ENCODE measurements at places on chromosomes 6 and 20. TPM values are rescaled to one million over a fixed set of nuclear protein-coding genes. Genes with fewer than 3 reads are reported as not detected.

GRCh38 chr6:111129013-111129412 lies 41.7 kb downstream of the SLC16A10 start:
- H3K4me1 ChIP-seq, result 0 out of 2 replicates have a peak, but pooled peaks cover 4% of the 10 kb centered on the region
- no peak overlapping the region for H3K4me3 ChIP-seq
- DNase-seq, result no peak
- no peaks in the 10 kb centered on the region for H3K27me3 ChIP-seq
- no peaks in the 10 kb centered on the region for H3K36me3 ChIP-seq
- no peak overlapping the region for H3K27ac ChIP-seq

DNA sequence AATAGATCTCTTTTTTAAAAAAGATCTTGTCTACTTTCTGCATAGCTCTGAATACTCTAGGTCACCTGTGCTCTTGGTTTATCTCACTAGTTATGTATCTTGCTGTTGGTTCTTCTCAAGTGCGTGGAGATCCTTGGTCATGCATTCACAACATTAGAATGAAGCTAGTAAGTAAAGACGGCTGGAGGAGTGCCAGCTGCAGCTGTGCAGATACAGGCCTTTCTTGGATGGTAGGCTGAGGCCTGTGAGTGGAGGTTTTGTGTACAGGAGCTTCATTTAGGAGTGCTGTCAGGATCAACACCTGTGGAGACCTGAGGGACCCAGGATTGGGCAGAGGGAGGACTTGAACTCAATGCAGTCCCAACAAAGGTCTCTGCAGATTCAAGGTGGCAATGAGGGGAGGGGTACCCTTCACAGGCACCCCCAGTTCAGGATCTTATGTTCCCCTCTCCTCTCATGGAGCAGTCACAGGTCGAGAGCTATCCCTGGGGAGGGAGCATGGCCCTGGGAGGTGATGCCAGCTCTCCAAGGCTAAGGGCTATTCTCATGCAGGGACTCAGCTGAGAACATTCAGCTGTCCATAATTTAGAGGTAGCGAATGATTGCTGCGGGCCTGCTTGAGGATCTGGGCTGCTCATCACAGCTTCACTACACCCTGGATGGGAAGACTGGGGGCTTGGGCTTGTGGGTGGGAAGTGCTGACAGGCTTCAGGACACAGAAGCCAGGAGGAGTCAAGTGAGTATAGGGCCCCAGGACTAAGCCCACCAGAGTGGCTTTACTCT lies 98.9 kb upstream of the ENPP5 start:
- no peaks in the 10 kb centered on the region for H3K4me1 ChIP-seq
- no peak overlapping the region for H3K4me3 ChIP-seq
- H3K27me3 ChIP-seq, result no peaks in the 10 kb centered on the region
- no peak overlapping the region for H3K27ac ChIP-seq

GRCh38 chr20:17023036-17023435 lies 203.8 kb upstream of the PCSK2 start:
- H3K4me1 ChIP-seq, result no peaks in the 10 kb centered on the region
- H3K4me3 ChIP-seq, result no peak overlapping the region
- H3K27me3 ChIP-seq, result peaks cover 14% of the 10 kb centered on the region
- no peak overlapping the region for H3K27ac ChIP-seq
- no peak for DNase-seq

- no peaks in the 10 kb centered on the region for H3K36me3 ChIP-seq
- H3K27me3 ChIP-seq, result no peaks in the 10 kb centered on the region
- no peak for DNase-seq
Measured at GRCh38 chr6:30685157-30686008, 1.1 kb downstream of the PPP1R18 start.

GRCh38 chr6:5278047-5278446 lies 16.7 kb downstream of the FARS2 start:
- H3K36me3 ChIP-seq, result no peaks in the 10 kb centered on the region
- no peaks in the 10 kb centered on the region for H3K4me1 ChIP-seq
- no peaks in the 10 kb centered on the region for H3K27me3 ChIP-seq
- H3K4me3 ChIP-seq, result no peak overlapping the region
- DNase-seq, result no peak

- DNase-seq, result no peak
- no peaks in the 10 kb centered on the region for H3K36me3 ChIP-seq
- H3K27ac ChIP-seq, result no peak overlapping the region
Measured at GRCh38 chr6:144683216-144684070, 398.3 kb downstream of the UTRN start.

GRCh38 chr6:132268209-132268608 lies 133.1 kb downstream of the MOXD1 start:
- no peak for DNase-seq
- H3K4me1 ChIP-seq, result no peaks in the 10 kb centered on the region
- no peaks in the 10 kb centered on the region for H3K27me3 ChIP-seq
- H3K36me3 ChIP-seq, result no peaks in the 10 kb centered on the region
- no peak overlapping the region for H3K4me3 ChIP-seq

GRCh38 chr6:147195510-147195909 lies 8.7 kb upstream of the STXBP5 start:
- no peaks in the 10 kb centered on the region for H3K27me3 ChIP-seq
- H3K36me3 ChIP-seq, result no peaks in the 10 kb centered on the region
- no peak for DNase-seq
- H3K4me1 ChIP-seq, result peaks cover 26% of the 10 kb centered on the region
- H3K27ac ChIP-seq, result peak overlapping the region; percentile 40

DNA sequence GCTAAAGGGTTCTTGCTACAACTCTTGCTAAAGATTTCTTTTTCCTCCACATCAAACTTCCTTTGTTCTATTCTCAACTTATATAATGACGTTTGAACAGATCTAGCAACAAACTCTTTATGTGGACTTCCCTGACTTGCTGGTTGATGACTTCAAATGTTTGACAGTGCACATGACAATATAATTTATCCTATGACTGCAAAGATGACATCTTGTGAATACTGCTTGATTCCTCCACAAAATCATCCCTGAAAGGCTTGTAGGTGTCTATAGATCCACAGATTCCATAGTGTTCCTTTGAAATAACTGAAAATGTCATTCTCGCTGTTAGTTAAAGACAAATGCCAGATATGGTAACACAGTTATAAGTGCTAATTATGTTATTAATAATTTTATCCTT lies 478.9 kb downstream of the NKAIN2 start:
- no peak for DNase-seq
- no peaks in the 10 kb centered on the region for H3K36me3 ChIP-seq
- no peak overlapping the region for H3K4me3 ChIP-seq
- no peaks in the 10 kb centered on the region for H3K4me1 ChIP-seq

- H3K27me3 ChIP-seq, result peaks cover 82% of the 10 kb centered on the region
- no peaks in the 10 kb centered on the region for H3K36me3 ChIP-seq
- H3K4me1 ChIP-seq, result peaks cover 6% of the 10 kb centered on the region
Measured at GRCh38 chr20:57450931-57451330, 59.7 kb downstream of the RBM38 start.

DNA sequence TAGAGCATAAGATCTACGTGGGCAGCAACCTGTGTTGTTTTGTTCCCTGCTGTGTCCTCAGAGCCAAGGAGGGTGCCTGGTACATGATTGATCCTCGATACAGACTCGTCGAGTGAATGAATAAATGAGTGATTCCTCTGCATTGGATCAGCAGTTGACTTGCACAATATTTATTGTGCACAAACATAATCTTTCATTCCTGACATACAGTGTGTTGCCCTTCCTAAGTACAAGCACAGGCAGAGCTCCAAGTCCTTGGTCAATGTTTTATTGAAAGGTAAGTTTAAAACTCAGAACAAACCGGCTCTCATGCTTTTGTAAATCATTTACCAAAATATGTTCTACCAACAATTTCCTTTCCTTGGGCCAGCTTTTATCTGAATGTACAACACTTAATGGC lies 57.4 kb downstream of the STMND1 start:
- no peaks in the 10 kb centered on the region for H3K27me3 ChIP-seq
- H3K36me3 ChIP-seq, result no peaks in the 10 kb centered on the region
- DNase-seq, result no peak
- H3K4me1 ChIP-seq, result no peaks in the 10 kb centered on the region

GRCh38 chr6:129659590-129660345 lies 50.2 kb downstream of the ARHGAP18 start:
- no peak overlapping the region for H3K4me3 ChIP-seq
- no peaks in the 10 kb centered on the region for H3K36me3 ChIP-seq
- DNase-seq, result no peak
- peaks cover 5% of the 10 kb centered on the region for H3K4me1 ChIP-seq

GRCh38 chr20:16106191-16106849 lies 466.9 kb downstream of the KIF16B start:
- H3K36me3 ChIP-seq, result no peaks in the 10 kb centered on the region
- peaks cover 33% of the 10 kb centered on the region for H3K4me1 ChIP-seq
- H3K4me3 ChIP-seq, result no peak overlapping the region
- H3K27me3 ChIP-seq, result no peaks in the 10 kb centered on the region
- peak; percentile 85 for DNase-seq
- H3K27ac ChIP-seq, result peak overlapping the region; percentile 62

- no peaks in the 10 kb centered on the region for H3K36me3 ChIP-seq
- no peak overlapping the region for H3K27ac ChIP-seq
- H3K4me1 ChIP-seq, result no peaks in the 10 kb centered on the region
- H3K4me3 ChIP-seq, result no peak overlapping the region
- H3K27me3 ChIP-seq, result no peaks in the 10 kb centered on the region
Measured at GRCh38 chr6:75932067-75932466, 140.4 kb downstream of the IMPG1 start.

- H3K27ac ChIP-seq, result no peak overlapping the region
- DNase-seq, result no peak
- no peaks in the 10 kb centered on the region for H3K4me1 ChIP-seq
- H3K27me3 ChIP-seq, result no peaks in the 10 kb centered on the region
- H3K4me3 ChIP-seq, result no peak overlapping the region
- no peaks in the 10 kb centered on the region for H3K36me3 ChIP-seq
Measured at GRCh38 chr6:64712606-64713005, 994.4 kb downstream of the EYS start.

GRCh38 chr6:7528565-7528964 lies 12.9 kb upstream of the DSP start:
- H3K4me1 ChIP-seq, result peaks cover 17% of the 10 kb centered on the region
- no peaks in the 10 kb centered on the region for H3K36me3 ChIP-seq
- no peaks in the 10 kb centered on the region for H3K27me3 ChIP-seq
- no peak for DNase-seq
- H3K4me3 ChIP-seq, result no peak overlapping the region

GRCh38 chr6:165732696-165733488 lies 69.9 kb upstream of the PDE10A start:
- H3K36me3 ChIP-seq, result no peaks in the 10 kb centered on the region
- H3K27ac ChIP-seq, result no peak overlapping the region
- DNase-seq, result no peak
- no peak overlapping the region for H3K4me3 ChIP-seq

DNA sequence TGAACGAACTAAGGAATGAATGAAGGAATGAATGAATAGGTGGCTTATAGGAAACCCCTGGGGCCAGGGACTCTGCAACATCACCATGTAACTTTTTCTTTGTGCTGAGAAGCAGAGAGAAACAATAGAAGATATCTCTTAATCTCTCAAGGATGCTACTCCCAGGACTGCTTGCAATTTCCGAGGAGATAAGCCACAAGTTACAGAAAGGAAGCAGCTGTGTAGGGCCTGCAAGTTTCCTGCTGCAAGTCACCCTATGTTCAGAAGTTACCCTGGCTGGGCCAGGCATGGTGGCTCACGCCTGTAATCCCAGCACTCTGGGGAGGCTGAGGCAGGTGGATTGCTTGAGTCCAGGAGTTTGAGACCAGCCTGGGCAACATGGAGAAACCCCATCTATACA lies 7.3 kb upstream of the MAVS start:
- H3K27ac ChIP-seq, result no peak overlapping the region
- H3K27me3 ChIP-seq, result no peaks in the 10 kb centered on the region
- DNase-seq, result no peak
- no peak overlapping the region for H3K4me3 ChIP-seq

DNA sequence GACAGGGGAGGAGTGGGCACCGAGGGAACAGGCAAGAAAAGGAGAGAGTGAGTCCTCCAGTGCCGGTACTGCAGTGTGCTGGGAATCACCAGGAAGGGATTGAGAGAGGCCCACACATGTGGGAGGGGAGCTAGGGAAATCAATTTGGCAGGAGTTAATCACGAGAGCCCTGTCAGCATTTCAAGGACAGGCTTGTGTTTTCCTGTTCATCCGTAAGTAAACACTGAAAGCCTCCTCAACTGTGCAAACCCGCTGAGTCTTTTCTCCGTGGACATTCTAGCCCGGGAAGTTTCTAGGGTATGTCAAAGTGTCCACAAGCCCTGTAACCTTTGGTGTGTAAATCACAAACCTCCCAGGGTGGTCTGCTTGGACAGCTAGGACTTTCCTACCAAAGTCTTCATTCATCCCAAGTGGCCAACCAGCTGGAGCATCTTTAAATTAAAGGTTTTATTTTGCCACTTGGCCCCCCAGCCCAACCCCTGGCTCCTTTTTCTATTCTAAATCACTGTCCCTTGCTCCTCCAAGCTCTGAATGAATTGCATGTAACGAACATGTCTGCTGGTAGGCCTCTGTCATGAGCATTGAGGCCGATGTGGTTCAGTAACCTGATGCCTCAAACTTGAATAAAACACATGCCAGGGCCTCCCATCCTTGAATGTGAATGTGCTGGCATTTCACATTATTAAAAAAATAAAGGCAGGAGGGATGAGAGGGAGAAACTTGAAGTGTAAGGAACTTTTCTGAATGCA lies 149.1 kb downstream of the ZNF217 start:
- H3K27me3 ChIP-seq, result peaks cover 67% of the 10 kb centered on the region
- no peak overlapping the region for H3K27ac ChIP-seq
- H3K4me1 ChIP-seq, result no peaks in the 10 kb centered on the region
- no peak for DNase-seq
- H3K4me3 ChIP-seq, result no peak overlapping the region
- H3K36me3 ChIP-seq, result no peaks in the 10 kb centered on the region

DNA sequence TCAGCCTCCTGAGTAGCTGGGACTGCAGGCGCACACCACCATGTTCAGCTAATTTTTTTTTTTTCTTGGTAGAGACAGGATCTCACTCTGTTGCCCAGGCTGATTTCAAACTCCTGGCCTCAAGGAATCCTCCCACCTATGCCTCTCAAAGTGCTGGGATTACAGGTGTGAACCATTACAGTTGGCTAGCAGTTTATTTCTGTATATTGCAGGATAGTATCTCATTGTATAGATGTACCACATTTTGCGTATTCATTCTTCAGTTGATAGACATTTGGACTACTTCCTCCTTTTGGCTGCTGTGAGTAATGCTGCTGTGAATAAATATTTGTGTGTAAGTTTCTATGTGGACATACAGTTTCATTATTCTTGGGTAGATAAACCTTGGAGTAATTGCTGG lies 32.9 kb downstream of the ASXL1 start:
- no peak for DNase-seq
- peaks cover 30% of the 10 kb centered on the region for H3K36me3 ChIP-seq
- no peak overlapping the region for H3K4me3 ChIP-seq
- peak overlapping the region; percentile 18 for H3K27ac ChIP-seq

DNA sequence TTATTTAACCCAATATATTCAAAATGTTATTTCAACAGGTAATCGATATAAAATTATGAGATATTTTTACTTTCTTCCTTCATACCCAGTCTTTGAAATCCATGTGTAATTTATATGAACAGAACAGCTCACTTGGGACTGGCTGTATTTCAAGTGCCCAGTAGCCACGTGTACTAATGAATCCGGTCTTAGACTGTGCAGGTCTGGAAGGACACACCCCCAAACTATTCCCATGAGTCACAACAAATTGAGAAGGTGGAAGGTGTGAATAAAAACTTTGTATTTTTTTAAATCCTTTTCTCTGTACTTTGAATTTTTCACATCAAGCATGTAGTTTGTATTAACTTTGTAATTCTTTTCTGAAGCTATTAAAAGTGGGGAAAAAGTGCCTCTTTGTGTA lies 2.8 kb downstream of the UNC5CL start:
- no peaks in the 10 kb centered on the region for H3K27me3 ChIP-seq
- peaks cover 18% of the 10 kb centered on the region for H3K4me1 ChIP-seq
- no peak overlapping the region for H3K4me3 ChIP-seq

PCK1 gene
- not detected for total RNA-seq

TAF11 gene
- total RNA-seq, result 27.2 TPM

PRPH2 gene
- not detected for total RNA-seq

EPHA7 gene
- total RNA-seq, result 0.57 TPM

EPB41L2 gene
- total RNA-seq, result 67.4 TPM

KHDRBS2 gene
- not detected for total RNA-seq
